Amniotic stem cell (primary cell): ENCODE measurements at places on chromosomes 3 and 15.

DNA sequence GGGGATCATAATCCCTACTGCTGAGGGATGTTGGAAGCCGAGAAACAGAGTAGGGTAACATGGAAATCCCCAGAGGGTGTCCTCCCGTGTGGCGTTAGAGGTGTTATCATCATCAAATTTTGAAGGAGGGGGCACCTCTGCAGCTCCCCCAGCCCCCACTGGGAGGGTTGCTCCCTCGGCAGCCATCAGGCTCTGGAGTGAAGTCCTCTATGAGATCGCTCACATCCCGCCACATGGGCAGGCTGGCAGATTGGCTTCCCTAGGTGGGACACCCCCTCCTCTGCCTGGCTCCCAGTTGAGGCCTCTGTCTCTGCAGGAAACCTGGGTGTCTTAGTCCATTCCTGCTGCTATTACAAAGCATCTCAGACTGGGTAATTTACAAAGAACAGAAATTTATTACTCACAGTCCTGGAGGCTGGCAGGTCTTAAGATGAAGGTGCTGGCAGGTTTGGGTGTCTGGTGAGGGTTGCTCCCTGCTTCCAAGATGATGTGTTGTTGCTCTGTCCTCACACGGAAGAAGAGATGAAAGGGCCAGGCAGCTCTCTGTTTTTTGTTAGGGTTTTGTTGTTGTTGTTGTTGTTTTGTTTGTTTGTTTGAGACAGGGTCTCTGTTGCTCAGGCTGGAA, 120.5 kb downstream of the NUP210 start:
- DNase-seq: no peak

DNA sequence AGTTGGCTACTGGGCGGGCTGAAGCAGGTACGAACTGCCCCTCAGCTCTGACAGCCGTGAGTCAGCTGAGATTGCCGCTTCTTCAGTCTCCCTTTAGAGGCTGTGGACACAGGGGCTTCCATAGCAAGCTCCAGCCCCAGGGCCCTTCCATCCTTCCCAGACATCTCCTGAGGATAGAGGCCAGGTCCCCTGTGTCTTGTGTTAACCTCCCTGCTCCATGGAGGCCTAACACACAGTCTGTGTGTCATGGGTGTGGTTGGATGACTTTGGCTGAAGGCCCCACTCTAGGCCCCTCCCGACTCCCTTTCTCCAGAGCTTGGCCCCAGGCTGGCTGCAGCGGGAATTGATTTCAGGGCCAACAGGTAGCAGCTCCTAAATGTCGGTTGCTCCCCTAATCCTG, 116.1 kb upstream of the TLE3 start:
- DNase-seq: no peak

DNA sequence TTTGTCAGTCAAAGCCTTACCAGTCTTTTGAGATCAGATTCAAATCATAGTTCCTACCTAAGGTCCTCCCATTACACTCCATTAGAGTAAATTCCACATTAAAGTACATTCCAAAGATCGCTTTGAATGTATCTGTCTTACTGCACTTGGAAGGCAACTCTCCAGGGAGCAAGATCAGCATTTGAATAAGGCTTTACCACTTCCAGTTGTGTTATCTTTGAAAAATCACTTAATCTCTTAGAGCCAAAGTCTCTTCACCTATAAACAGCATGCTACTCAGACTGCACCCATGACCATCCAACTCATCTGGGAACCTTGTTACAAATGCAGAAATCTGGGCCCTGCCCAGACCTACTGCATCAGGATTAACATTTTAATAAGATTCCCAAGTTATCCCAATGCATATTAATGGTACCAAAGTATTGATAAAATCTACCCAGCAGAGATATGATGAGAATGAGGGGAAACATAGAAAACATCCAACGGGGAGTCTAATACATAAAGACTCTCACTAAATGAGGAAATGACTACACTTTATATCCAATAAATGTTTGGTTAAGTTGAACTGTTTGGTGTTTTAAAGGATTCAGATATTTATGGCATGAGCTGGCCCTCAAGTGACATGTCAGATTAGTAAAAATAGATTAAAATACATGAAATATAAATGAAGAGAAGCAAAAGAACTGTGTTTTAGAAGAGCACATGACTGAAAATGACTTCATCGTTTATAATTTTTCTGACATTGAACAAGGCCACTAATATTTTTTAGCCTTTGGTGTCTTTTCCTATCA, 75.9 kb downstream of the TNIK start:
- DNase-seq: no peak

DNA sequence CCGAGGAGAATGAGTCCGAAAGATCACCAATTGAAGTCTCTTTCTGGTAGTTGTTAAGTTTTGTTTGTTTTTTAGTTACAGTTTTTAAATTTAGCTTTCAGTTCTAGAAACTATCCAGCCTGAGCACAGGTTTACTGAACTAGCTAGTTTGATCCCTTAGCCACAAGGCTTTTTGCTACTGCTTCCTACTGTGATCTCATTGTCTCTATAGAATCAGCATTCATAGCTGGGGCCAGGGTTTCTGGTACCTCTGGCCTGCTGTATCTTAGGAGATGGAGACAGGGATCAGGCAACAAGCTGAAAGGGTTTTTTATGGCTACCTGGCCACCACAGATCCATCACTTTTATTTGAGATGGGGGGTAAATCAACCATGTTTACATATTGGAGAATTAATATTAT, 37.0 kb downstream of the GOLM2 start:
- no peak for DNase-seq

- DNase-seq: no peak
These were observed 4.2 kb downstream of the B3GALNT1 start for GRCh38 chr3:161100994-161101393.

- DNase-seq: no peak
These were observed 48.0 kb downstream of the SACM1L start for GRCh38 chr3:45737234-45737633.

- DNase-seq: no peak
These were observed 91.5 kb upstream of the FAM174B start for GRCh38 chr15:92747047-92747446.

- DNase-seq: no peak
These were observed 2.0 kb downstream of the NRROS start for GRCh38 chr3:196641333-196642054.

GRCh38 chr3:72485641-72486040, 362.6 kb downstream of the SHQ1 start:
- no peak for DNase-seq

GRCh38 chr3:128195802-128196201, 42.5 kb downstream of the EEFSEC start:
- DNase-seq: no peak
